ENCODE measurements at places on chromosomes 11 and 22.
A peak's percentile ranks its signal among the peaks of the same experiment; 100 is the strongest.

GRCh38 chr11:85699957-85700741 is 14.2 kb upstream of the CCDC89 start:
- DNase-seq = no peak

- no peak for DNase-seq
Observed at GRCh38 chr11:60459345-60459744, 3.7 kb downstream of the MS4A1 start.

GRCh38 chr22:22741843-22742242 is 97.4 kb downstream of the GGTLC2 start:
- DNase-seq = no peak

DNA sequence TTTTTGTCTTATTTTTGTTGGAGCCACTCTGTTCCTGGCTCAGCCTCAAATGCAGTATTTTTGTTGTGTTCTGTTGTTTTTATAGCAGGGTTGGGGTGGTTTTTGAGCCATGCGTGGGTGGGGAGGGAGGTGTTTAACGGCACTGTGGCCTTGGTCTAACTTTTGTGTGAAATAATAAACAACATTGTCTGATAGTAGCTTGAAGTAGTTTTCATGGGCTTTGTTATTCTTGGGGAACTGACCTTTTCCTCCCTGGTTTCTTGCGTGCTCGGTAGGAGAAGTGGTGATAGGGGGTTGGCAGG is 6.0 kb upstream of the MCM5 start:
- DNase-seq = no peak

- DNase-seq = no peak
Observed at GRCh38 chr11:128480066-128480465, 107.3 kb downstream of the ETS1 start.

- no peak for DNase-seq
Observed at GRCh38 chr11:124732230-124732629, 7.5 kb upstream of the NRGN start.

- DNase-seq = no peak
Observed at GRCh38 chr11:74723511-74723910, 7.7 kb downstream of the CHRDL2 start.

DNA sequence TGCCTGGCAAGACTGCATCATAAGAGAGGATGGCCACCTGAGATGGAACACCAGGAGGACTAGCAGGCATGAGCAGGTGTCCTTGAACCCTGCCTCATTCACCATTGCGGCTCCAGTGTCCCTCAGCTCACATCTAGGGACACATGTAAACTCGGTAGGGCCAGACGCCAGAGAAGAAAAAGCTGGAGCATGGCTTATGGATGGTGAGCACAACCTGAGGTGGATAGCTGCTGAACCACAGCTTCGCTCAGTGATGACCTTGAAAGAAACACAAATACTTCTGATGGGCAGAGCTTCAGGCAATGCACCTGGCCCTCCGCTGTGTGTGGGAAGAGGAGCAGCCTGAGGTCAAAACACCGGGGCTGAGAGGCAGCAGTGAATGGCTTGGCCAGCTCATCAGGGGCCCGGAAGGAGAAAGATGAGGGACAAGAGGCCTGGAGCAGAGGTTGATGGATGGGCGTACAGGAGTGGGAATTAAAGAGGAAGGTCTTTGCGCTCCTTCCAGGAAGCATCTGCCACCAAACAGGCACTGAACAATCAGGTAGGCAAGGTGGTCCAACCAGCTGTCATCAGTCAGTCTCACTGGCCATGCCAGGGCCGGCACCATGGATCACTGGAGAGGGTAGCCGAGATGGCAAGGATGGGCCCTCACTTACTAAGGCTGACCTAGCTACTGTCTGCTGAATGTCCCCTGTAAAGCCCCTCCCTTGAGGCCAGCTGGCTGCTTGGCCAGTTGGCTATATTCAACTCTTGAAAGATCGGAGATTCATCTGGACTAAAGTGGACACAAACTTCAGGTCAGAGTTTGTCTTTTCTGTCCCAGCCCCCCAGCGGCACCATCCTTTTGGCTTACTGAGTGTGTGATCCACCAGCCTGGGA is 89.7 kb downstream of the MYEOV start:
- no peak for DNase-seq

GRCh38 chr11:118655486-118656190 is 23.8 kb downstream of the TREH start:
- DNase-seq = no peak

DNA sequence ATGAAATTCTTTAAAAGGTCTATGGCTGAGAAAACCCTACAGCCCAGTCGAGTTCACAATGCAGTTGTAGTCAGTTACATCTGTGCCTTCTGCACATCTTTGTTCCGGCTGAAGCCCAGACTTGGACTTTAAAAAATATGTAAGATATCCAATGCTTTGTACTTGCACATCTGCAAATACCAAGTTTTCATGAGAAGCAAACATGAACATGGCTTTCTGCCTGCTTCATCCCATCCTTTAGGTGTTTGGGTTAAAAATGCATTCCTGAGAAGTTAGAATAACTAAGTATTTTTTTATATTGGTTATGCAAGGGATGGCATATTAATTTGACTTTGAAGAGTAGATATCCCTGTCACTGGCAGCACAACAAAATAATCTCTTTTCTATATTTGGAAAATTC is 528.4 kb downstream of the METTL15 start:
- DNase-seq = no peak

DNA sequence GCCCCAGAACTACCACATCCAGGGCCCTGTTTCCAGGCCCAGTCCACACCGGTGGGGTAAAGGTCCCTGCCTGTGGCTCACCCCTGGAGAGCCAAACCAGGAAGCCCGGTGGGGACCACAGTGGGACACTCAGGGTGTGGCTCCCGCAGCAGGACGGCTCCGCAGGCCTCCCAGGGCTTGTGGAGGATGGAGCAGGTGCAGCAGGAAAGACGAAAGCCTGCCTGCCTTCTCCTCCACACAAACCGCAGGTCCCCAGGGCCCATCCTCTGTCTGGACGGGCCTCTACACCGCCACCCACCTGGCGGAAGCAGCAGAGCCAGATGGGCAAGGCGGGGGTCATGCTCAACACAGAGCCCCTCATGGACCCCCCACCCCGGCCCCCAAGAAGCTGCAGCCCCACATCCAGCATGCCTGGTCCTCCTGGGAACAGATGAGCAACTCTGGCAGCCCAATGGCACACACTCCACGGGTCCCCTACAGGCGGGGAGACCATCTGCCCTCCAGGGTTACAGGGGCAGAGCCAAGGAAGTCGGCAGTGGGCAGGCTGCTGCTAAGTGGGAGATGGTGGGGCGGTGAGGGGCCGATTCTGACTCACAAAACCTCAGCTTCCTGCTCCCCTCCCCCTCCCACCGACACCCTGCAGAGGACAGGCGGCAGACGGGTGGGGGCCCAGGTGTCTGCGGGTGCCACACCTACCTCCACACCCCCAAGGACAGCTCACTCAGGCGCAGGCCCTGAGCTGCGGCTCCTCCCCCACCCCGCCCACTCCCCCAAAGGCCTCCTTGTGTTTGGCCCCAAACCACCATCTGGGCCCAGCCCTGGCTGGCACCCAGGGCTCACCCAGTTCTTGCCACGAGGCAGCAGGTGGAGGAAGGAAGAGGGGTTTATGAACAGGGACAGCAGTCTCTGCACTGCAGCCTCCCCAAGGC is 5.2 kb downstream of the SBF1 start:
- no peak for DNase-seq

GRCh38 chr11:88174709-88175568 is at the start of gene RAB38:
TSS of gene RAB38 (minus strand) at chr11:88175443. CDS start at chr11:88175384, 59 bp downstream.
- peak; percentile 51 for DNase-seq

DNA sequence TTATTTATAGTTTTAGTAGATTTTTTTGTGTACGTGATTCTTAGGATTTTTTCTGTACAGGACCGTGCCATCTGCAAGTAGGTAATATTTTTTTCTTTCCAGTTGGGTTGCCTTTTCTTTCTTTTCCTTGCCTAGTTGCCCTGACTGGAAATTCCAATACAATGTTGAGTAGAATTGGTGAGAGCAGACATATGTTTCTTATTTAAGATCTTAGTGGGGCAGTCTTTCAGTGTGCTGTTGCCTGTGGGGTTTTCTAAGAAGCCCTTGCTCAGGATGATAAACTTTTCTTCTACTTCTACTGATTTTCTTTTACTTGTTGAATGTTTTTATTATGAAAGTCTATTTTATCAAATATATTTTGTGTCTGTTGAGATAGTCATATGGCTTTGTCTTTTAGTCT is 33.0 kb downstream of the ATXN10 start:
- DNase-seq = no peak

GRCh38 chr22:32355760-32356159 is 1.9 kb upstream of the RFPL3 start:
- DNase-seq = peak; percentile 3

- no peak for DNase-seq
Observed at GRCh38 chr22:47121791-47122190, 359.3 kb downstream of the TBC1D22A start.

- DNase-seq = no peak
Observed at GRCh38 chr11:108865406-108865805, 200.5 kb downstream of the DDX10 start.

GRCh38 chr11:109133159-109133558 is 288.8 kb upstream of the C11orf87 start:
- DNase-seq = no peak

DNA sequence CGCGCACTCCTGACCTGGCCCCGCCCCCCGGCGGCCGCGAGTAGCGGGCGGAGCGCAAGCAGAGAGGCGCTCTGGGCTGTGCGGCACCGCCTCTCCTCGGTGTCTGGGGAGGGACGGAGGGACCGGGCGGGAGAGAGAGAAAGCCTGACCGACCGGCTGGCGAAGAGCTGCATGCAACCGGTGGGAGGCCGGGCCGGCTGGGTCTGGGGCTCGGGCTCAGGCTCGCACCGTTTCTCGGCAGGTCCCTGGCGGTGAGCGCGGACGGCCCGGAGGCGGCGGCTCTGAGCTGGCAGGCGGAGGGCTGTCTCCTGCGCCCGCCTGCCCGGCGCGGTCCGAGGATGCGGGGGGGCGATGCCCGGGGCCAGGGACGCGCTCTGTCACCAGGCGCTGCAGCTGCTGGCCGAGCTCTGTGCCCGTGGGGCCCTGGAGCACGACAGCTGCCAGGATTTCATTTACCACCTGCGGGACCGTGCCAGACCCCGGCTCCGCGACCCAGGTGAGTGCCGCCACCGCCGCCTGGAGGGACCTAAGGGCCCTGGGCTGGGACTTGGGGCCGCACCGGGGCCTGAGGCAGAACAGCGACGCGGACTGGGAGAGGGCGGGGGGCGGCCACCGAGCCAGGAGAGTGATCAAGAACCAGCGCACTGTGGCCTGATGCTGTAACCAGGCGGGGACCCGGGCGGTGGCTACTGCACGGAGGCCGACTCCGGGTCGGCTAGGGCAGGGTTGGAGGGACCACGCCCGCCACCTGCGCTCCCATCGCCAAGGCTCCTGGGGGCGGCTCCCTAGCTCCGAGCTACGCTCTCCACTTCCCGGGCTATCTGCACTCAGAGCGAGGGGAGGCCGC is at the start of gene SYT9:
TSS of gene SYT9 (plus strand) at position 69 of the 847 bp plus-strand sequence. CDS start at position 352, 283 bp downstream.
- DNase-seq = peak; percentile 69

Measured in NCI-H1105 treated with DMSO at 0.1 percent for 48 hours (cell line).